ENCODE measurements at places on chromosomes 6 and 20.

DNA sequence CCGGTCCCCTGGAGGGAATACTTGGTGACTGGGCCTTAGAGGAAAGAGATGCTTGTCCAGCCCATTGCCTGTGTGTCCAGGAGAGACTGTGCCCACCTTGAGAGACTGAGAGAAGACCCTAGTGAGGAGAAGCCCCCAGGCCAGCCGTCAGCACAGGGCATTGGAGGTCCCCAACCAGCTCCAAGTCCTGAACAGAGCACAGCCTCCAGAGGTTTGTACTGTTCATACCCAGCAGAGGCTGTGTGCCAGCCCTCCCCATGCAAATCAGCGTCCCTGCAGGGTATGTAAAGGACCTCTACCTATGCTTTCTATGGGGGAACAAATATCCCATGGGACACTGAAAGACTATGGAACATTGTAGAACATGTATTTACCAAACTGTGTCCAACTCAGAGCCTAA lies 8.4 kb downstream of the HLA-E start:
- no peak for DNase-seq

GRCh38 chr20:46260480-46260879 lies 47.8 kb downstream of the CDH22 start:
- no peak for DNase-seq

GRCh38 chr6:115765966-115766365 lies 294.7 kb downstream of the FRK start:
- no peak for DNase-seq

GRCh38 chr6:130105996-130106704 lies 87.8 kb downstream of the L3MBTL3 start:
- DNase-seq, result no peak

- DNase-seq, result no peak
These were observed 415.1 kb upstream of the MARCKS start for GRCh38 chr6:113442040-113442439.

DNA sequence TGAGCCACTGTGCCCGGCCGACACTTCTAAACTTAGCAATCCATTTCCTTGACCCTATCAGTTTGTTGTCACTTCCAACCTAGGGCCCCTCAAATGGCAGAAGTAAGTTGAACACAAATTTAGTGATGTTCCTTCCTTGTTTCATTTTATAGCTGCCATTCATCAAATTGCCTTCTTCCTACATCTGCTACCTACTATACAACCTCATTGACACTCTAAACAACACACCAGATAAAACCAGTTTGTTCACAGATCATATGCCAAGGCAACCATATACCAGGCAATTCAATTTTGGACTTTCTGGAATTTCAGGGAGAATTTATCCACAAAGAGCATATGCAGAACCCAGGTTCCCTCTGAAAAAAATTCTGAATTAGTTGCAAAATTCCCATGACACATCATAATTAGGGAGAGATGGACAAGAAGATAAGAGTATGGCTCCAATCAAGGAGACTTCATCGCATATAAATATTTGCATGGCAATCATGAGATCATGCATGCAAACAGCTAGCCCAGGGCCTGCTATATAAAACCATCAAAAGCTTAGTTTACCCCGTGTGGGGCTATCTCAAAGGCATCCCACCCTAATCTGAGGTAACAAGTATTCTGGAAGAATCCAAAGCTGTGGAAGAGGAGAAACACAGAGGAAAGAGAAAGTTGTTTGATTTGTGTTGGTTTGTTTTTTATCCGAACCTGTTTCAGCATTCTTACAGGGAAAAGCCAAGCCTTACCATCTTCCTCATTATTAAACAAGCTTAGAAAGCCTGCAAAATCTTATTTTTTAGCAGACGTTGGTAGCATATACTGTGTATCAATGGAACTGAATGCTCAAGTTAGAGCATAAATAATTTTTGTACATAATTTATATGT lies 132.8 kb upstream of the TNFAIP3 start:
- no peak for DNase-seq

GRCh38 chr6:2737885-2738284 lies 12.8 kb downstream of the MYLK4 start:
- DNase-seq, result no peak

DNA sequence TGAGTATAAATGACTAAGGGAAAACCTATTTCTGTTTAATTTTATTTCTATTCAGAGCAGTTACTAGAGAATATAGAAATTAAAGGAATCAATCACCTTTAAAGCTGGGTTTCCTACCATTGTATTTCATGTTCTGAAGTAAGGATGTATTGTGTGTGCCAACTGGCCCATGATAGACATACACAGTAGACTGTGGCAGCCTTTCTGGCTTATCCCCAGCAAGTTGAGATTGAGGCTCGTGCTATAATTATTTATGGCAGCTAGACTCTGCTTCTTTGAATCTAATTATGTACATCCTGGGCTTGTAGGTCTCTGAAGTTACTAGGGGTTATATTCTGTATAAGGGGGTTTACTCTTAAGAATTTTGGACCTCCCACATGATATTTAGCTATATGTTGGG lies 44.4 kb downstream of the ZNF292 start:
- DNase-seq, result no peak

DNA sequence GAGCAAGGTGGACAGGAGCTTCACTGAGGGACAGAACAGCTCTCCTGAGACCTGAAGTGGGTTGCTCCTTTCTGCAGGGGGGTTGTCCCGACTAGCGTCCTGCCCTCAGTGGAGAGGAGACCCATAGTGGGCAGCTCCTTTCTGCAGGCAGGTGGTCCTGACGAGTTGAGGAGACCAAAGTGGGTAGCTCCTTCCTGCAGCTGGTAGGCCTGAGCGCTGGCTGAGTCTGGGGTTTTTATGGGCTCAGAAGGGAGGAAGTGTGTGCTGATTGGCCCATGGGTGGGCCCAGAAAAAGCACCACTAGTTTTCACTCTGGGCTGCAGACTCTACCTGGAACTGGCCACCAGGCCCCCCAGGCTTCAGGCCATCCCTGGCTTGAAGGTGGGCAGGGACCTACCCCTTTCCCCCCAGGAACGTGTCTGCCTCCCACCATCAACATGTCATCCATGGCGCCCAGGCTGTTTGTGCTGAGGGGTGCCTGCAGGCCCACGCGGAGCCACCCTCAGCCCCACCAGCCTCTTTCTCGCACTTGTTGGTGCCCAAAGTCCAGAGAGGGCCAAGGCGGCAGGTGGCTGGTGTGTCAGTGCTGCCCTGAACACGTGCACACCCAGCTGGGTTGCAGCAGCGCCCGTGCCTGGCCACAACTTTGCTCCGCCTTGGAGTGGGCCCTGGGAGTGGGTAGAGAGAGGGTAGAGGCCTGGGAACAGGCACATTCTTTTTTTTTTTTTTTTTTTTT lies 1.6 kb upstream of the DEK start:
- no peak for DNase-seq

DNA sequence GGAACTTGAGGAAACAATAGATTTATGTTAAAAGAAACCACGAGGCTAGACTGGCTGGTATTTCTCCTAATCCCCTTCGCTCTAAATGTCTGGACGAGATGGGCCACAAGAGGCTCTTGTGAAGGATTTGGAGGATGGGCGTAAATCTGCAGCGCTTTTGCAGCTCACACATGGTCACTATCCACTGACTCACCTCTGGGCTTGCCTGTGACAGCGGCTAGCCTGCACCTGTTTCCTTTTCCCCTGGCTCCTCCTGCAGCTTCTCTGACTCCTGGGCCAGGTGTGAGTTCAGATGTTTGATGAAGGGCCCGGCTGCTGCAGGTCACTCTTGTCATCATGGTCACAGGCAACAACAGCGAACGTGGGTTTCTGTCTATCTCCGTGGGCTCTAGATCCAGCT lies 629.4 kb downstream of the CBLN4 start:
- no peak for DNase-seq

DNA sequence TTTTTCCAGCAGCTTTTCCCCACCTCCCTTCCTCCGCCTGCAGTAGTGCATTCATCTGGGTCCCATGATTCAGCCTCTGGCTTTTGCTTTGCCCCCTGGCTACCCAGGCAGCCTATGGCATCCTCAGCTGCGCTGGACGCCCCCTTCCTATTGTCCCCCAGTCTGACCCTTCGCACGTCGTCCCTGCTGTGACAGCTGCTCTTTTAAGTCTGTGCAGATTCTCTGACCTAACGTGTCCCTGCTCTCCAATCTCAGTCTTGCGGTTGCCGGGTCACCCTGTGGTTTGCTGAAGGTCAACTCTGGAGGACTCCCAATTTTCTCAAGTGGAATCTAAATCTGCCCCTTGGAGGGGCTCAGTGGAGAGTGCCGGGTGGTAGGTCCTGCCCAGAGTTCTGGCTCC lies 294.3 kb downstream of the CDC5L start:
- no peak for DNase-seq

- DNase-seq, result no peak
These were observed 20.5 kb downstream of the PTK7 start for GRCh38 chr6:43096451-43097097.

- no peak for DNase-seq
These were observed 8.5 kb upstream of the OCSTAMP start for GRCh38 chr20:46559001-46559400.

DNA sequence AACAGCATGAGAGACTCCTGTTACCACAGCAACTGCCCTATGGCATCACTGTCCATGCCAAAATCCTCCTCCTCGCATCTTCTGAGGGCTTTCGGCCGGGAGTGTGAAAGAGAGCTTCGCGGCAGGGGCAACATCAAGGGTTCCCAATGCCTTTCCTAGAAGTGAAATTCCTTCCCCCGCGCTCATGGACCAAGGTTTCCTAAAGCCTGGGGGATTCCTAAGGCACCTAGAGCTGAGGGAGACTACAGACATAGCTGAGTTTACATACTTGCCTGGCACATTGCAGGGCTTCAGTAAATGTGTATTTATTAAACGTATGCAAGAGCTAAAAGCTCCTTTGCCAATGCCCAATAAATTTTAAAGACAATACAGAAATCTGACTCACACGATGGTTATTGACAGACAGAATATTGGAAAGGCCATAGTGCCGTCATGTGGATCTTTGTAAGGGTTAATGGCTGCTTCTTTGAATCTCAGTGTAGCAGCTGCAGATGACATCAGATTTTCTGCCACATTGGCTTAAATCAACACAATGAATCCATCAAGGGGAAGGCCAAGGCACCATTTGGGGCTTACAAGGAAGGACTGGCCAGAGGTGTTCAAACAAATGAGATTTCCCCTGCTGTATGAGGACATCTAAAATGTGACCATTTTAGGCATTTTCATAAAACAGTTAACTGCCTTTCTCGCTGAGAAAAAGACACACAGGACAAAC lies 281.2 kb upstream of the JARID2 start:
- DNase-seq, result no peak

GRCh38 chr6:44561832-44562665 lies 174.5 kb downstream of the CDC5L start:
- no peak for DNase-seq

DNA sequence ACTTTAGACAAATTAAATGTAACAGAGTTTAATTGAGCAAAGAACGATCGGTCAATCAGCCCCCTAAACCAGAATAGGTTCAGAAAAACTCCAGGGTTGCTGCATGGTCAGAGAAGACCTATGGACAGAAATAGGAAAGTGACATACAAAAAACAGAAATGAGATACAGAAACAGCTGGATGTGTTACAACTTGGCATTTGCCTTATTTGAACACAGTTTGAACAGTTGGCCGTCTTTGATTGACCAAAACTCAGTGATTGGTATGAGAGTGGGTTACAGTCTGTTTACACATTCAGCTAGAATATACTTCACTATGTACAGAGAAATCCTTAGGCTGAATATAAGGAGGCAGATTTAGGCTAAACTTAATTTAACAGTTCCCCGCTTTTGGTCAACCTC lies 19.9 kb downstream of the SRSF6 start:
- DNase-seq, result no peak

DNA sequence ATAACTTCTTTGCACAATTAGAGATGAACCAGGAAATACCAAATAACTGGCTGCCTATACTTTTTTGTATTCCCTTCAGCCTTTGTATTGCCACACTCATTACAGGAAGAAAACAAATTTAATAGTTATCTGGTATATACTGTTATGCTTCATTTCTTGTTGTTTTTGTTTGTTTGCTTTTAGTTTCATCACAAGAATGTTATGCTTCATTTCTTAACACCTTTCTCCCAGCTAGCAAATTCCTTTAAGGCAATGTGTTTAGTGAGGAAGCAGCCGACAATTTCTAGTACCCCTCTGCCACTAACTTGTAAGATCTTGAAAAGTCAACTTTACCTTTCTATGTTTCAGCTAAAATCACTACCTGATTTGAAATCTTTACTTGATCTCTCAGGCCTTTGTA lies 1.4 kb downstream of the NCOA6 start:
- DNase-seq, result no peak
